ENCODE measurements at places on chromosomes 6 and 20.

GRCh38 chr6:8736156-8736895 lies 301.0 kb upstream of the SLC35B3 start:
- DNase-seq: no peak

DNA sequence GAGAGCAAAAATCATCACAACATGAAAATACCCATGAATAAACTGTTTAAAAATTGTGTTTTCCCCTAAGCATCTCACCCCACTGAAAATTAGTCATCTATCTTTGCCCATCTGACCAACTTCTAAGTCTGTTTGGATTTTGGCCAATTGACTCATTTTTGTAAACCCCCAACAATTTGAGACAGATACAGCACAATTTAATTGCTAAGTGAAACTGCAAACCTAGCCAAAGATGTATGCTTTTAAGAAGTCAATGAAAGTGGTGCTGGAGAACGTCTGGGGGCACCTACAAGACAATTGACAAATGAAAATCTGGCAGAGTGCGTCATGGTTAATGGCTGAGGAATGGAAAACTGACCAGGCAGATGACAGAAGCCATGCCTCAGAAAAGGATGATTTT lies 30.9 kb upstream of the SLC24A3 start:
- DNase-seq: no peak

- DNase-seq: no peak
Observed at GRCh38 chr20:11008444-11009033, 334.7 kb upstream of the JAG1 start.

GRCh38 chr6:4822476-4822875 lies 46.3 kb downstream of the CDYL start:
- no peak for DNase-seq

GRCh38 chr20:2804852-2805688 lies 4.6 kb upstream of the CPXM1 start:
- no peak for DNase-seq

DNA sequence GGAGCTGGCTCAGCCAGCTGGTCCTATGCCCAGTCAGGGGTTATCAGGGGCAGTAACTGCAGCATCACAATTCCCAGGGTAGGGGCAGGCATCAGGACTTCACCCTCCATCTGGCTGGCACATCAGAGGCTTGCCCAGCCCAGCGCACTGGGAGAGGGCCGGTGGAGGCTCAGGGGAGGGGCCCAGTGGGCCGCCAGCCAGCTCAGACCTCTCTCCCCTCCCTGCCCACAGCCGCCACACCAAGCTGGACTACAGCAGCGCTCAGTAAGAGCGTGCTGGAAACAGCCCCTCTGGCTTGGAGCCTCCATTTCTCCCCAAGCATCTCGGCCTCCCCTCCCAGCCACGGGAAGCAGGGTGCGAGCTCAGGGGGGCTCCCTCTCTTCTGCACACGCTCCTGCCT lies 22.0 kb downstream of the ADA start:
- no peak for DNase-seq

DNA sequence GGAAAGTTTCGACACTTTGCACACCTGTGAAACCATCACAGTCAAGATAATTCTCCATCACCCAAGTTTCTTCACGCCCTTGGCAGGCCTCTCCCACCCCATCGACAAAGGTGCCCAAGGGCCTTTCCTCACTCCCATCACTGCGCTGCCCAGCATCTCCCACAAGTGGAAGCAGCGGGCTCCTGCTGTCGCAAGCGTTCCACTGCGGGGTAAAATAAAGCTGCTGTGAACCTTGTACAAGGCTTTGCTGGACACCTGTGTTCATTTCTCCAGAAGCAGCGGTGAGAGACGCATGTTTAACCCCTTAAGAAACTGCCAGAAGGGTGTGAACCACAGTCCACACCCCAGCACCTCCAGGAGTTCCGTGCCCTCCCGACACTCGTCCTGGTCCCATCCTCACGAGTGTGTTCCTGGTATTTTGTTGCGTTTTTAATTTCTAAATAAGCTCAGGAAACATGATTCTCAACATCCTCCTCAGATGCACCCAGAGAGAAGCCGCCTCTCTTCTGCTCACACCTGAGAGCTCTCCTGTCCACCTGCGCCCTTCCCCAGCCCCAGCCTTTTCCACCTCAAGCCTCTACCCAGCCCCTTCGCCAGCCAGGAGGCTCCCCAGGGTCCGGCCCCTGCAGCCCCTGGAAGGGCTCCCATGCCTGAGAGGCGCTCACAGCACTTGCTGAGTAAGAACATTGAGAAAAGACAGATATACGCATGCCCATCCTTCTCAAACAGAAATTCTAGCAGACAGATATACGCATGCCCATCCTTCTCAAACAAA lies 97.5 kb downstream of the TAF4 start:
- no peak for DNase-seq

- no peak for DNase-seq
Observed at GRCh38 chr6:163751032-163751525, 336.6 kb downstream of the QKI start.

GRCh38 chr6:30555816-30556065 lies 548 bp downstream of the GNL1 start:
- no peak for DNase-seq

DNA sequence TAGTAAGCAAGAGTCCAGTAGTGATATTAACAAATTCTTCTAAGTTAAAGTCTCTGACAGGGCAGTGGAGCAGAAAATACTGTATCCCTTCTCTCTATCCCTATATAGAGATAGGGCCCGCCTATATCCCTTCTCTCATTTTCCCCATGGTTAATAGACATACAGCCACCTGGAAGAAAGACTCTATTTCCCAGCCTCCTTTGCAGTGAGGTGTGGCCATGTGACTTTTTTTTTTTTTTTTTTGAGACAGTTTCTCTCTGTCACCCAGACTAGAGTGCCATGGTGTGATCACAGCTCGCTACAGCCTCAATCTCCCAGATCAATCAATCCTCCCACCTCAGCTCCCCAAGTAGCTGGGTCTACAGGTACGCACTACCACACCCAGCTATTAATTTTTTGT lies 16.7 kb upstream of the CDK5RAP1 start:
- no peak for DNase-seq

DNA sequence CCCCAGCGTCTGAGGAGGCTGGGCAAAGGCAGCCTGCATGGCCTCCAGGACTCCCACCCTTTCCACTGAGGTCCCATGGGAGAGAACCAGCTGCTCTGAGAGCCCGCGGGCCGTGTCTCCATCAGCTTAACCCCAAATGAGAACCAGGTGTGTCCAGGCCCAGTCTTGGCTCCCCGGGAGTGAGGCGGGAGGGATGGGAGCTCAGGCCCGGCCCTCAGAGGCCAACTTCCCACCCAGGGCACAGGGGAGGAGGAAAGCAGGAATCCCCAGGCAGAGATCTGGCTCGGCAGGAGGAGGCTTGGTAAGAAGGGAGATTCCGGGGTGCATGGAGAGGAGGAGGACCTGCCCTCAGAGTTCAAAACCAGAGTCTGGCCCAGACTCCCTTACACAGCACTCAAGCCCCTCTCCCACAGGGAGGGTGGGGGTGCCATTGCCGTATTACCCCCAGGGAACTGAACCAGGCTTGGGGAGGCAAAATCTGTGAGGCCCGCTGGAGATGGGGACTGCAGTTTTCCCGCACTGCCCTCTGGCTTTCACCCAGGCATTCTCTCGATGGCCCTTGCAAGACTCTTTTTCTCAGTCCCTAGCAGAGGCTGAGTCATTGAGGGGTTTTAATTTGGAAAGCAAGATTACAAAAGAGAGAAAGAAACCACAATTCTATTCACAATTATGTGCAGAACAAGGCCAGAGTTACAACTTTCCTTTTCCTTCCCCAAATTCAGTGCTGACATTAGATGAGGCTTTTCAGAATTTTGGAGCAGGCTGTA lies 17.1 kb downstream of the FOXF2 start:
- DNase-seq: no peak

GRCh38 chr20:34426026-34426425 lies 63.0 kb downstream of the ITCH start:
- DNase-seq: no peak

DNA sequence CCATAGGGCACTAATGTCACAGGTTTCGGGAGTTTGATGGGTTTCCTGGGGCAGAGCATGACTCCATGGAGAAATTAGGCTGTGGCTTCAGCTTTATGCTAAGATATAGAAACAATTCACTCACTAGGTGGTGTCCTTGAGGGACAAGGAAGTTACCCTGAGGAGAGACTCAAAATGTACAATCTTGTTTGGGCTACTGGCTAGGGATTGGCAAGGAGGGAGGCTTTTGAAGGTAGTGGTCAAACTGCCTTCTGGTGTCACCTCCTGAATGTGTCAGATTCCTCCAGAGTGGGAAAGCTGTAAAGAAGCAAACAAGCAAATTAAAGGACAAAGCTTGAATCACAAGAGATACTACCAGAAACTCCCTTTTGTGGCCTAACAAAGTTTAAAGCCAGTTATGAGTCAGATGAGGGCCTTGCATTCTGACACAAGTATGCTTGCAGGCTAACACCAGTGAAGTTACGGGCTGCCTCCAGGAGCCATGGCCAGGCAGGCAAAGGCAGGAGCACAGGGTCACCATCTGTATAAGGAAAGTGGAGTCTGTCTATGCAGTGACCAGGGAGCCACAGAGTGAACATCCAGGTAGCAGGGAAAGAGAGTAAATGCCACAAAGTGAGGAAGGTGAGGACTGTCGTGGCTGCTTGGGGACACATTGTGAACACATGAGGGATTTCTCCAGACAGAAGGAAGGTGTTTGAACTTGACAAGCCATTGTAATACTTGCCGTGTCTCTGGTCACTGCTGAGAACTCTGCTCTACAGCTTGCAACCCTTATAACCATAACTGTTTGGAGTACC lies 107.7 kb upstream of the DTNBP1 start:
- DNase-seq: no peak

DNA sequence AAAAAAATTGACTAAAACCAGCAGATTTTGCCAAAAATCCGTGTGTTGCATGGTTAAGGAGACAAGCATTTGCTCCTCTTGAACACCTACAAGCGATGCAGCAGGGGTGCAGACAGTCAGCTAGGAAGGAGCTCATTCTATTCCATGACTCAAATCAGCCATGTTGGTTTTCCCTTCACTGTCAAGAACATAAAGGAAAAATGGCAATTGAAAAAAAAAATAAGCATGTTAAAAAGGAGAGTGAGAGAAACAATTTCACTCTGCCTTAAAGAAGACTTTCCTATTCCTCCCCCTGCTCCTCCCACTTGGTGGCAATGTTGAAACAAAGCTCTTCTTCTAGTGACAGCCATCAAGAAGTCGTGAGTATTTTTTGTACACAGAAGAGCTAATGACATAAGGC lies 115.4 kb downstream of the MTFR2 start:
- no peak for DNase-seq

DNA sequence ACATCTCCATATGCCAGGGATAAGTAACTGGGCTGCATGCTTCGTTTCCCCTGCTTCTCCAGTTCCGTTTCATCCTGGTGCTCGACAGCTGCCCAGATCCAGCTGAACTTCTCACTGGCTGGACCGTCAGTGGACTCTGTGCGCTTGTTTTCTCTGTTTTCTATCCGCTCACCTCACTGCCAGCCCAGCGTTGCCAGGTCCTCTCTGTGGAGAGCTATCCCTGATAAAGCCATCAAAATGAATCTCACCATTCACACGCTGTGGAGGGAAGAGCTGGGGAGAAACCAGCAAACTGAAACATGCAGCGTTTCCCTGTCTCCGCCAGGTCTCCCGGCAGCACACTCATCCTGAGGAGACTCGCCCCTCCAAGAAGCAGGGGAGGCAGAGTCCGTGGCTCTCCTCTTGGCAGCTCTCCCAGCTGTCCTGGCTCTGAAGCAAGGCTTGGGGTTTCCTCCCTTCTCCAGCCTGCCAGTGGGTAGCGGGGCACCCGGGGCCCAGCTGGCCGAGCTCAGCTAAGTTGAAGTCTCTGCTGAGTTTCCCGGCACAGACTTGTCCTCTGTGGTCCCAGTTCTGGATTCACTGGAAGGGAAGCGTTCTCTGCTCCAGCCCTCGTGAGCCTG lies 160.9 kb downstream of the DTNBP1 start:
- peak; percentile 13 for DNase-seq

GRCh38 chr20:24867556-24867955 lies 81.5 kb upstream of the CST7 start:
- DNase-seq: no peak

DNA sequence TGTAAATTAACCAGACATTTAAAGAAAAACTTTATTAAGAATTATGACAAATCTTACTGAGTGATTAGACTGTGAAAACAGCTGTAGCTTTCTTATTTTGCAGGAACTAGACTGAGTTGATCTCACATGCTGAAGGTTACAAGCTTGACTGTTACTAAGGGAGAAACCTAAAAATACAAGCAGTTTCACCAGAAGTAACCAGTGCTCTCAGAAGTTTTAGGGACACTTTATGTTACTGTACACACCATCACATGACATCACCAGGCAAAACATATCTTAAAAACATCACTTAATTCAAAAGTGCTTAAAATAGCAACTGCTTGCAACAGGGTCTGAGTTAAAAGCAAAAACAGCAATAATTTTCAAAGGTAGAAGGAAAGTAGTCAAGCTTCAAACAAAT lies 5.4 kb downstream of the FBXO30 start:
- DNase-seq: no peak

GRCh38 chr6:141282263-141282662 lies 850.5 kb upstream of the GJE1 start:
- no peak for DNase-seq

DNA sequence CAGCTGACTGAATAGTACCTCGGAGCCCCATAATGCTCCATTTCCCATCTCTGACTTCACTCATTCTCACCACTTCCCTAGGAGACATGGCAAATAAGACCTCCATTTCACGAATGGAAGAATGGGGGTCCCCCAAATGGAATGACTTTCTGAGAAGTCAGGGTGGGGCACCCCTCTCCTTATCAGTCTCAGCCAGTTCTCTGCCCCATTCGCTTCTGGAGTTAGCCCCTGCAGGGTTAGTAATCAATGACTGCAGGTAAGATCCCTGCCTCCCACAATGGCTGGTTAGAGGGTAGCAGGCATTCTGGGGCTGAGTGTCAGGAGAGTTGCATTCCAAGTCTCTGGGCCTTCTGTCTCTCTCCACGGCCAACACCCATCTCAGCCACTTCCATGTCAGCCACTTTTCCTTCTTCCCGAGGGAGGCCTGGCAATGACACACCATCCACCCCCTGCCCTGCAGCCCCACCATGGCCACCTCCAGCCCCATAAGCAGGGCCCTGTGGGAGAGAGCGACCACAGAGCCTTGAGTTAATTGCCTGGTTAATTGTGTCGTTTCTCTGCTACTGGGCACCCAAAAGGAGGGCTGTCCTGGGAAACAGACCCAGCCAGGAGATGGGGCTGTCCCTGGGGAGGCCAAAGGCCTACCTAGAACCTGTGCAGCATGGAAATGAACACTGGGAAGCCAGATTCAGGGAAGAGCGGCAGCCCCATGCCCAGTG lies 13.4 kb downstream of the CCDC167 start:
- no peak for DNase-seq

- no peak for DNase-seq
Observed at GRCh38 chr6:53165293-53165692, 16.7 kb upstream of the GCM1 start.

- DNase-seq: no peak
Observed at GRCh38 chr6:99019381-99019780, 71.6 kb upstream of the FBXL4 start.

GRCh38 chr20:59705651-59706399 lies 101.5 kb downstream of the PHACTR3 start:
- DNase-seq: no peak

DNA sequence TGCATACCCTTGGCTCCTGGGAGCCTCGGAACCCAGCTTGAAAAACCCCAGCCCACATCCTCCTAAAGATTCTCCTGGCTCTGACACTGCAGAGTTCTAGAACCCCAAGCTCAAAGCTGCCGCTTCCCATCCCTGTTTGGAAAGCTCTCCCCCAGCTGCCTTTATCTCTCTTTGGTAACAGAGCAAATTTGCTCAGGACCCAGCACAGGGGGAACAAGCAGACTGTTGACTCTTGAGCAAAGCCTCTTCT lies 38.9 kb downstream of the HNF4A start:
- no peak for DNase-seq
